ENCODE measurements at places on chromosomes 4 and X. TPM values are rescaled to one million over a fixed set of nuclear protein-coding genes. Genes with fewer than 3 reads are reported as not detected.

GRCh38 chr4:94302191-94302590, 40.4 kb downstream of the HPGDS start:
- H3K27ac ChIP-seq, result no peak overlapping the region
- no peak for DNase-seq
- H3K4me1 ChIP-seq, result no peaks in the 10 kb centered on the region
- no peaks in the 10 kb centered on the region for H3K27me3 ChIP-seq
- H3K36me3 ChIP-seq, result no peaks in the 10 kb centered on the region

DNA sequence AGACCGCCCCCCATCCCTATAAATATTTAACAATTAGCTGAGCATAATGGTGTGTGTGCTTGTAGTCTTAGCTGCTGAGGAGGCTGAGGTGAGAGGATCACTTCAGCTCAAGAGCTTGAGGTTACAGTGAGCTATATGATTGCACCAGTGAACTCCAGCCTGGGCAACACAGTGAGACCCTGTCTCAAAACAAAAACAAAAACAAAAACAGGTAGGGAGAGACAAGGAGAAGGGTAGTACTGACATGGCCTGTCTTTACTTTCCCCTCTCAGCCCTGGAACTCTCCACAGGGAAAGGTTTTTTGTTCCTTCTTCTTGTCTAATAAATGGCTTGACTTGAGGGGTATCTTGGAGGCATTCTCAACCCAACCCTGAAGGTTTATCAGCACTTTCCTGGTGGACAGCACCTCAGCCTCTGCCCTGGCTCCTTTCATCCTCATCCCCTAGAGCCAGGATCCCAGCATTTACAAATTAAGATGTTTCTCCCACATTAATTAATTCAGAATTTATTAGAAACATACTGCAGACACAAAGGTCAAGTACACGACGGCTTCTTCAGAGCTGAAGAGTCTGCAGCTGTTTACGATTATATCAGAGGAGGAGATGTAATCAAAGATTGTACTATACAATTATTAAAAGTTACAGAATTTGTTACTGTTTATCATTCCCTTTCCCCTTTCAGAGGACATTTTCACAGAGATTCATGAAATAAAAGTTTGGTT, 131.8 kb downstream of the AFF1 start:
- H3K36me3 ChIP-seq, result no peaks in the 10 kb centered on the region
- H3K4me1 ChIP-seq, result peaks cover 7% of the 10 kb centered on the region
- peak; percentile 52 for DNase-seq
- no peaks in the 10 kb centered on the region for H3K27me3 ChIP-seq

PLK4 gene
- total RNA-seq, result 9.2 TPM

GRCh38 chr4:169384779-169385178, 114.0 kb upstream of the SH3RF1 start:
- H3K36me3 ChIP-seq, result no peaks in the 10 kb centered on the region
- no peak overlapping the region for H3K27ac ChIP-seq
- H3K27me3 ChIP-seq, result no peaks in the 10 kb centered on the region

SSX2B gene
- total RNA-seq, result not detected

GRCh38 chr4:165433529-165433928, 54.7 kb downstream of the CPE start:
- H3K4me1 ChIP-seq, result no peaks in the 10 kb centered on the region
- no peaks in the 10 kb centered on the region for H3K27me3 ChIP-seq
- H3K27ac ChIP-seq, result no peak overlapping the region
- H3K36me3 ChIP-seq, result no peaks in the 10 kb centered on the region
- no peak overlapping the region for H3K4me3 ChIP-seq

FAM50A gene
- 38.0 TPM for total RNA-seq

DNA sequence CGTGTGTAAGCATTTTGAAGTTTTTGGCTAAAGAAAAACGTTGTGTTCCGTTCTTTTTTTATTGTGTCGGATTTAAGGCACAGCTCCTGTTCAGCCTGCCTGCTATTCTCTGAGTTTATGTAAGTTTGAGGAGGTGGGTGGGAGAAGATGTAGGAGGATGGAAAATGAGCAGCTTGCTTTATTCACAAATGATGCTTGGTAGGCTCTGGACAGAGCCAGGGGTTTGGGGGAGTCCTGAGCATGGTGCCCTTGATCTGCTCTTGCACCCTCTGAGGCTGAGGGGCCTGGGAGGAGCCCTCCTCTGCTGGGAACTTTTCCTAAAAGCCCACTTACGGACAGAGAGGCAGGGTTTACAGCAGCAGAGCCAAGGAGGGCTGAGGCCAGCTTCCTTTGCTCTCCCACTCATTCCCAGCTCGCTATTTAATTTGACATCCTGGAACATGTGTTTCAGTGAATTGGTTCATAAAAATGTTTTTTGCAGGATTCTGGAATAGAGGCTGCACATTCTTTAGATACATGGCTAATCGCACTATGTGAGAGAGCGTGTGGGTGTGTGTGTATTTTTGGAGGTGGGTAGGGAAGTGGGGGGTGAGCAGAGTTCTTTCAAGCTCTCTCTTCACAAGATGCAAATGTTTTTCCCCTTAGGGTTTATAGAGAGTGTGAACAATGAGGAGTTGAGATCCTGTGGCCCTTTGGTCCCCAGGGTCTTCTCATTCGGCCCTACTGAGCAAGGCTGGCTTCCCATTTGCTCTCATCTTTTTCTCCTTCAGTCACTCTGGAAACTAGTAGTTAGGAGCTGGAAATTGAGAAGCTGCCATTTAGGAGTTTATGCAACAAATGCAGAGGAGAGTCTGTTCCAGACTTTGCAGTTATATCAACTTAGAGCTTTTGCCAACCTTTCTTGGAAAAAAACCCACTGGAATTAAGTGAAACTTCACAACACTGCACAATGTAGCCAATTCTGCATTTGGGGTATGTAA, 32.1 kb downstream of the TMEM131L start:
- H3K4me3 ChIP-seq, result no peak overlapping the region
- H3K36me3 ChIP-seq, result no peaks in the 10 kb centered on the region
- H3K27ac ChIP-seq, result peak overlapping the region; percentile 75

- DNase-seq, result no peak
- no peaks in the 10 kb centered on the region for H3K36me3 ChIP-seq
- no peaks in the 10 kb centered on the region for H3K4me1 ChIP-seq
Observed at GRCh38 chrX:111365770-111366325, 46.1 kb downstream of the DCX start.

MAGEA1 gene
- total RNA-seq, result not detected

GRCh38 chrX:10051866-10052480, 84.8 kb downstream of the CLDN34 start:
- H3K36me3 ChIP-seq, result peaks cover 2% of the 10 kb centered on the region
- peaks cover 32% of the 10 kb centered on the region for H3K4me1 ChIP-seq
- H3K27ac ChIP-seq, result no peak overlapping the region
- DNase-seq, result no peak
- no peak overlapping the region for H3K4me3 ChIP-seq

DNA sequence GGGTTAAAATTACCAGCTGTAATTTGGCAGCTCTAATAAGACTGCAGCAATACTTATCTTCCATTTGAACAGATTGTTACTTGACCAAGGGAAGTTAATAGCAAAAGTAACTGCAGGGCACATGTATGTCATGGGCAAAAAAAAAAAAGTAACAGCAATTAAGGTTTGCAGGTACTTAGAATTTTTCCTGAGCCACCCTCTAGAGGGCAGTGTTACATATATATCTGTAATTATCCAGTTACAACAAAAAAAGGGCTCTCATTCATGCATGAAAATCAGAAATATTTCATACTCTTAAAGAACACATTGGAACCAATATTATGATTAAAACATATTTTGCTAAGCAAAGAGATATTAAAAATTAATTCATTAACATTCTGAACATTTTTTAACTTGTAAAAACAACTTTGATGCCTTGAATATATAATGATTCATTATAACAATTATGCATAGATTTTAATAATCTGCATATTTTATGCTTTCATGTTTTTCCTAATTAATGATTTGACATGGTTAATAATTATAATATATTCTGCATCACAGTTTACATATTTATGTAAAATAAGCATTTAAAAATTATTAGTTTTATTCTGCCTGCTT, 25.1 kb downstream of the XIAP start:
- H3K27me3 ChIP-seq, result no peaks in the 10 kb centered on the region
- H3K36me3 ChIP-seq, result peaks cover 4% of the 10 kb centered on the region
- DNase-seq, result peak; percentile 57
- no peak overlapping the region for H3K4me3 ChIP-seq
- no peaks in the 10 kb centered on the region for H3K4me1 ChIP-seq
- H3K27ac ChIP-seq, result no peak overlapping the region

DNA sequence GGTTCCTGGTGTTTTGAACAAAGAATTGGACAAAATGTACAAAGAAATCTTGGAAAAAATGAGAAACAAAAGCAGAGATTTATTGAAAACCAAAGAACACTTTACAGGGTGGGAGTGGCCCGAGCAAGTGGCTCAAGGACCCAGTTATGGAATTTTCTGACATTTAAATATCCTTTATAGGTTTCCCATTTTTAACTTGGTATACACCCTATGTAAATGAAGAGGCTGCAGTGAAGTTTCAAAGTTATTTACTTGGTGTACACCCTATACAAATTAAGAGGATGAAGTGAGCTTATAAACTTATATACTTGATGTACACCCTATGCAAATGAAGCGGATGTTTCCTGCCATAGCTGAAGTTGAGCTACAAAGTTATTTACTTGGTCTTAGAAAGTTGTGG, 4.7 kb downstream of the NLRP2B start:
- no peak overlapping the region for H3K4me3 ChIP-seq
- H3K36me3 ChIP-seq, result no peaks in the 10 kb centered on the region
- no peak overlapping the region for H3K27ac ChIP-seq
- no peak for DNase-seq

NELFA gene
- 14.8 TPM for total RNA-seq

- DNase-seq, result no peak
- no peaks in the 10 kb centered on the region for H3K27me3 ChIP-seq
- H3K4me1 ChIP-seq, result no peaks in the 10 kb centered on the region
- H3K27ac ChIP-seq, result no peak overlapping the region
- H3K36me3 ChIP-seq, result no peaks in the 10 kb centered on the region
Observed at GRCh38 chr4:182246401-182247205, 3.4 kb downstream of the TENM3 start.

SLC7A11 gene
- 0.93 TPM for total RNA-seq

RS1 gene
- total RNA-seq, result not detected

C1QTNF7 gene
- total RNA-seq, result 2.8 TPM

SPANXA1 gene
- not detected for total RNA-seq
